ENCODE measurements at places on chromosomes 1 and 21.

GRCh38 chr21:38920631-38921398 is 115.1 kb downstream of the ETS2 start:
- no peak for DNase-seq

GRCh38 chr21:43196826-43197225 is 28.0 kb downstream of the CRYAA start:
- DNase-seq = no peak

- no peak for DNase-seq
These were observed 185.8 kb downstream of the PCP4 start for GRCh38 chr21:40053007-40053406.

GRCh38 chr1:174324939-174325338 is 122.8 kb upstream of the GPR52 start:
- no peak for DNase-seq

GRCh38 chr1:111197598-111198284 is 2.7 kb downstream of the DENND2D start:
- no peak for DNase-seq

DNA sequence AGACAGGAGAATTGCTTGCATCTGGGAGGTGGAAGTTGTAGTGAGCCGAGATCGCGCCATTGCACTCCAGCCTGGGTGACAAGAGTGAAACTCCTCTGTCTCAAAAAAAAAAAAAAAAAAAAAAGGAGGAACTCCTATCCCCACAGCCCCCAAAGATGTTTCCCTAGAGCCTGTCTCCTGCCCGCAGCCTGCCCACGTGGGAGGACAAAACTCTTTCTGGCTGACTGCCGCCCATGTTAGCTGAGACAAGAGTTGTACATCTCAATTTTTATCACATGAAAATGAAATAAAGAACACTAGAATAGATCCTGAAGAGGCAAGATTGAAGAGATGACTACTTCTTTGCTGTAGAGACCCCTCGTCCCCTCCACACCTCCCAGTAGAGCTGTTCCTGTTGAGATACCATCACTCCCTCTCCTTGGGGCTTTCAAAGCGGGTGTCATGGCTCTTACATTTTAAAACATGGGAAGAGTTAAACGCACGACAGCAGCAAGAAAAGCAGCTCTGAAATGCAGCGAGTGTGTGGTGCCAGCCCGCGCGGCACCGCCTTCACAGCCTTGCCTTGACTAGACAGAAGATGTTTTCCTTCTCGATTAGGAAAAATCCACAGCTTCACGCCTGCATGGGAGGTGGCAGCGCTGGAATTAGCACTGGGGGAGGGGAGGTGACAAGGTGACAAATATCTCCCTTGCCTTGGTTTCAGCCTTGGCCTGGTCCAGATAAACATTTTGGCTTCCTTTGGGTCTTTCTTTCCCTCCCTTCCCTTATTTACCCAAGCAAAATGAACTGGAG is 253.4 kb upstream of the CSF3R start:
- DNase-seq = no peak
